Mesothelial cell of epicardium (in vitro differentiated cells): ENCODE measurements at places on chromosomes 6 and 20. TPM values are rescaled to one million over a fixed set of nuclear protein-coding genes. Genes with fewer than 3 reads are reported as not detected.

- no peak for DNase-seq
Observed at GRCh38 chr20:22584522-22584921, at the start of gene FOXA2. FOXA2 (minus strand) TSS chr20:22584572; CDS start chr20:22584278, 294 bp downstream.

GRCh38 chr6:52527436-52527835, 49.4 kb downstream of the TRAM2 start:
- no peak for DNase-seq

The COL9A1 gene
- total RNA-seq = 8.1 to 9.1 TPM (median 8.7 TPM) in 3 replicates

The TCF21 gene
- 4.7 to 5.3 TPM (median 5.0 TPM) in 3 replicates for total RNA-seq

DNA sequence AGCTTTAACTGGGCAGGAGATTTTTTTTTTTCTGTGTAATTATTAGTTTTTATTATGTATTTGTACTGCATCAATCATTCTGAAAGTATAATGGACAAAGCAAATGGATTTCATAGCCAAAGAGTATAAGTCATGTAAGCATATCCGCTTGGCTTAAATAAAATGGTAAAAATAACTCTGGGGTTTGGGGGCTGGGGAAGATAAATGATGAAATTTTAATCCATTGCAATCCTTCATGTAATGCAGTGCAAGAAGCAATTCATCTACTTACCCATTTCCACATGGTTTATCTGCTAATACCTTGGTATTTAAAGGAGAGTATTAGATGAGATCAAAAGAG, 781.4 kb downstream of the QKI start:
- DNase-seq = no peak

DNA sequence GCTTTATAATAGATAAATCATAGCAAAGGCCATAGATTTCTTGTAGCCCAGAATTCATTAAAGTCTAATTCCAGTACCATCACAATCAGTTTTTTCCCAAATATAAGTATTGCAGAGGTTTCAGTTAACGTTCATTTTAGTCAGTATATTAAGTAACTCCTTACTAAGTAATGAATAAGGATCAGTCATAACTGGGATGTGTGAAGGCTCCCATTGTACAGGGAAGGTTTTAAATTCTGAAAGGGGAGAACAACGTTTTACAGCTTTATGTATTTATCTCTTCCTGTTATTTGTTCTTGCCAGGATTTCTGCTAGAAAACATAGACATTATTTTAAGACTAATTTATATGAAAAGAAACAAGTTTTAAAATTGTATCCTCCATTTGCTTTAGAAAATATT, 215.5 kb upstream of the LAMP5 start:
- DNase-seq = no peak

The MYCT1 gene
- 1.6 to 2.3 TPM (median 2.0 TPM) in 3 replicates for total RNA-seq

GRCh38 chr20:49122920-49123319, 65.2 kb downstream of the STAU1 start:
- no peak for DNase-seq

The TINAG gene
- not detected in 3 replicates for total RNA-seq

The HCK gene
- not detected in 3 replicates for total RNA-seq

- no peak for DNase-seq
Observed at GRCh38 chr6:147281895-147282565, 77.8 kb downstream of the STXBP5 start.

- DNase-seq = no peak
Observed at GRCh38 chr6:154984146-154984545, 11.0 kb upstream of the TIAM2 start.

The PTPN1 gene
- total RNA-seq = 26.2 to 27.7 TPM (median 27.3 TPM) in 3 replicates
